GM19239 (cell line): ENCODE measurements at places on chromosomes 2 and 18.

DNA sequence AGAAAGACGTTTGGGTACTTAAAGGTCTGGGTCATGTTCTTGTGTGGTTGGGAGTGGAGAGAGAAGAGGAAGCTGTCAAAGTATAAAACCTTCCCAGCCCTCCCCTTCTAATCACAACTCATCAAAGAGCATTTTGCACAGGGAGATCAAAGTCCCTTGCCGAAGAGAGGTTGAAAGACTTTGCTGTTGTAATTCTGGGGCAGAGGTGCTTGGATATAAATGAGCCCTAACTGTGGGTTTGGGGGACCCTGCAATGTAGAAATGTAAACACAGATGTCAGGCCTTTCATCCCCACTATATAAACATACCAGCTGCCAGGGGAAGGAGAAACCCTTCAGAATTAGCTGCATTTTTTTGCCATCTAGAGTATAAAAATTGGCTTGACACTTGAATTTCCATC is 182.1 kb downstream of the ETAA1 start:
- DNase-seq, result no peak

GRCh38 chr18:46700066-46700824 is 43.2 kb upstream of the LOXHD1 start:
- no peak for DNase-seq

- DNase-seq, result no peak
Measured at GRCh38 chr2:37543999-37544557, 127.4 kb downstream of the CDC42EP3 start.

DNA sequence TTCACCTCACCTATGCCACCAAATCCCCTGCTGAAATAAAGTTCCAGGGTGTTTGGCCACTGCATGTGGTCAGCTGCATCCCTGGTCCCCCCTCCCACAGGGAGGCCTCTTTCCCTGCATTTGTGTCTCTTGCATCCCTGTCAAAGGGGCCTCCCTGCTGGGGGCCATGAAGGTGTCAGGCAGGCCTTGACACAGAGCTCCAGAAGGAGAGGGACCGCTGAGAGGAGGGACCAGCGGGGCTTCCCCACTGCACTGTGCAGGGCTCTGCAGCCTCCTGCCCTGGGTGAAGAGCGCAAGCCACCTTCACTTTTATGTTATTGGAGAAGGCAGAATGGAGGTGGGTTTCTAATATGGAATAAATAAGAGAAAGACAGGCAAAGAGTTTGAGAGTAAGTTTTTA is 230.2 kb downstream of the ANKRD30B start:
- DNase-seq, result no peak

- DNase-seq, result no peak
Measured at GRCh38 chr2:114642166-114642770, 199.8 kb downstream of the DPP10 start.

DNA sequence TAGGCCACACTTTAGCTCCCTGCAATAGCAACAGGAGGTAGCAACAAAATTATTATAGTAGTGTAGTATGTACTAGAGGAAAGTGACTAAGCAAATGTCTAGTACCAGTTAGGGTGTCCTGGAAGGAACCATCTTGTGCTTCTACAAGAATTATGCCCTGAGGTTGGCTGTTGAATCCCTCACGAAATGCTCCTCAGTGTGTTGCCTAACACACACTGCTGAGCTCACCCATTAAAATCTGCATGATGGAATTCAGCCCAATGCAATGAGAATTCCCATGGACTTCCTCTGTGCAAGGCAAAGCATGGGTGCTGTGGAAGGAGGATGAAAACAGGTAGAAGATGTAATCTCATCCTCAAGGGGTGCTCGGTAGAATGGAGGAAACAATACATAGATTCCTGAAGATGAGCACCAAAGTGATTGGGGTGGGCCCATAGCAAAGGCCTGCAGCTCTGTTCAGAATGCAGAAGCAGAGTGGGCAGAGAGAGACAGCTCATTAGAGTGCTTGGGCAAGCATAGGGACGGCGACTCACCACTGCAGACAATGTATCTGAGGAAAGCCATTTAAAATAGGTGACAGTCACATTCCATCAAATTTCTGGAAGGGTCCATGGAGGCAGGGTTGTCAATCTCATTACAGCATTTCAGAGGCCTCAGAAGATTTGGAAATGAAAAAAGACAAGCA is 1.2 kb upstream of the UGT1A7 start:
- DNase-seq, result no peak

- DNase-seq, result no peak
Measured at GRCh38 chr2:157190151-157190550, 67.4 kb upstream of the GALNT5 start.

GRCh38 chr2:223214394-223215253 is 162.6 kb downstream of the KCNE4 start:
- no peak for DNase-seq

DNA sequence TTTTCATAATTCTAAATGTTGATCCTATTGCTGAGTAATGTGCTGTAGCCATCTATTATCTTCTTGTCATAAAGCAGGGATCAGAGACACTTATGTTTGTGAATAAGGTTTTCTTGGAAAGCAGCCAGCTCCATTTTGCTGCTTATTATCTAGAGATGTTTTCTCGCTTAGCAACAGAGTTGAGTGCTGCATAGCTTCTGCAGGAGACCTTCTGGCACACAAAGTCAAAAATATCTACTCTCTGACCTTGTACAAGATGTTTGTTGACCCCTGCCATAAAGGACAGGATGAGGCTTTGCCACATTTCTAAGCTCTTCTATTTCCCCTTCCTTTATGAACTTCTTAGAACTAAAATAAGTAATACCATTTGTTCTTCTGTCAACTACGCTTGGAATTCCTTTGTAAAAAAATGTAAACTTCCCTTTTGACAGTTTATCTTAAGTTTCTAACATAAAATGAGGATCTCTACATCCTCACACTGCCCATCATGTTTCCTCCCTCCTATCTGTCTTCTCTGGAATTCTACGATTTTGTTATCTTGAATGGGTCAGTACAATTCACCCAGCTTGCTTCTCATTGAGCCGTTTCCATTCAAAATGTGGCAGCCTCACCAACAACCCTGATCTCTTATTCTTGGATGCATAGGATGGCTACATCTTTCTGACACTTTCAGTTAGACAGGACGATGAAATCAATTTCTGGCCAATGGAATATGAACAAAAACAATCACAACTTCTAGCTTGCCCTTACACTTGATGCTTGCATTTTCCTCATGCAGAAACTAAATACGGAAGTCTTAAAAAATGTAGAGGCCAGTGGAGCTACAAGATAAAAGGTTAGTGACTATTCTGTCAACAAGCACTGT is 1377.0 kb downstream of the SUCLG1 start:
- DNase-seq, result no peak

- DNase-seq, result no peak
Measured at GRCh38 chr2:229343661-229344060, 72.6 kb upstream of the PID1 start.

GRCh38 chr2:84873350-84873749 is 7.5 kb downstream of the TRABD2A start:
- DNase-seq, result no peak

- no peak for DNase-seq
Measured at GRCh38 chr2:152694161-152694661, 23.1 kb downstream of the PRPF40A start.

DNA sequence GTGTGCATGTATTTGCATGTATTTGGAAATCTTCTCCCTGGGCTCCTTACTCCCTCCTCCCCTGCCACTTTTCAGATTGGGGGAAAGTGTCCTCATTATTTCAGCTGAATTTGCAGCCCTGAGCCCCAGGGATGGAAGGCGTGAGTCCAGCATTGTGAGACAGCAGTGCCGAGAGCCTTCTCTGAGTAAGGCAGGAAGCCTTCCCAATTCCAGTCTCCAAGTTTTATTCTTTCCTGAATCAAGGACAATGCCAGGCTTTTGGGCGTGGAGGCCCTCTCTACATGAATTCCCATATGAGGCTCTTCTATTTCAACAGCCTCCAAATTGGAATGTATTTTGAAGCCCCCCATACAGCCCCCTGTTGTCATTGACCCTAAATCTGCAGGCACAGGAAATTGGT is 163.5 kb downstream of the ACKR3 start:
- no peak for DNase-seq

- no peak for DNase-seq
Measured at GRCh38 chr2:70094171-70094977, 7.1 kb downstream of the PCBP1 start.

GRCh38 chr2:72135921-72136320 is 11.7 kb downstream of the CYP26B1 start:
- no peak for DNase-seq

GRCh38 chr18:6920099-6920955 is 190.8 kb downstream of the ARHGAP28 start:
- DNase-seq, result peak; percentile 9
